NCI-H774 (cell line): ENCODE measurements at places on chromosomes 4 and X.

DNA sequence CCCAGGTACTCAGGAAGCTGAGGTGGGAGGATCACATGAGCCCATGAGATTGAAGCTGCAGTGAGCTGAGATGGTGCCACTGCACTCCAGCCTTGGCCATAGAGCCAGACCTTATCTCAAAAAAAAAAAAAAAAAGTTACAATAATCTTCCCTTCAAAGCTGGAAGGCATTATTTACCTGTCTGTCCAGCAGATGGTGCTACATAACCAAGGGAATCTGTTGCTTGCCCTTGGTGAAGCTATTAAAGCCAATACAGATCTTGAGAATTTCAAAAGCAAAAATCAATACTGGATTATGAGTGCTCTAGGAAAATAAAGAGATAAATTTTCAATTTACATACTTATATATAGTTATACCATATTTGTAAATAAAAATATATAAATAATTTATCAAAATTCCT is 25.9 kb downstream of the PKD2 start:
- peak; percentile 2 for DNase-seq

DNA sequence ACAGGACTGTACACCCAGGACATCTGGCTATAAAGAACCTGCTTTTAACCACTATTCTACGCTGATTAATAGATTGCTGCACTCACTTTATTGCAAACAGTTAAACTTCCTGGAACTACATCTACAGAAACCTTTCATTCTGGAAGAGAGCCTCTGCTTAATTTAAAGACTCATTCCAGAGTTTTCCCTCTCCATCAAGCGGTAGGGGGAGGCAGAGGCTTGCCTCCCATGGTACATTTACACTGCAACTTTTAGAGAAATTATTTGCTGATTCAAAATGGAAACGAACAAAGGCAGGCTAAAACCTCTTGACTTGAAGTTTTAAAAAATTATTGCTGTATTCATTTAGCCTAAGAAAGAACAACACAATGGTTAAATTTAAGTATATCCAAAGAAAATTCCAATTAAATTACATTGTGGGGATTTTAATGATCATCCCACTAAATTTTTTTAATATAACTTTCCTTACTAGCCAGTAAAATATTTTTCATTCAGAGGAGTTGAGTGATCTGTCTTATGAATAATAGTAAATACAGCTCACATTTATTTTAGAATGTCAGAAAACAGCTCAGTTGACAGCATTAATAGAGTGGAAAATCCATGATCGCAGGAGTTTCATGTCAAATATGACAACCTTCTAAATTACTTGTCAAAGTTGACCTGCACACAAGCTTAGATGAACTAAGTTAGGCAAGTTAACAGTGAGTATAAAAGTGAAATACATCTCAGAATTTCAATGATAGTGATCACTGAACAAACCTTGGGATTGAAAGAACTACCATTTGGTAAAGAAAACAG is 46.3 kb upstream of the PCDH10 start:
- DNase-seq: no peak

- DNase-seq: no peak
These were observed 309.4 kb downstream of the MAPK10 start for GRCh38 chr4:86050496-86050895.

DNA sequence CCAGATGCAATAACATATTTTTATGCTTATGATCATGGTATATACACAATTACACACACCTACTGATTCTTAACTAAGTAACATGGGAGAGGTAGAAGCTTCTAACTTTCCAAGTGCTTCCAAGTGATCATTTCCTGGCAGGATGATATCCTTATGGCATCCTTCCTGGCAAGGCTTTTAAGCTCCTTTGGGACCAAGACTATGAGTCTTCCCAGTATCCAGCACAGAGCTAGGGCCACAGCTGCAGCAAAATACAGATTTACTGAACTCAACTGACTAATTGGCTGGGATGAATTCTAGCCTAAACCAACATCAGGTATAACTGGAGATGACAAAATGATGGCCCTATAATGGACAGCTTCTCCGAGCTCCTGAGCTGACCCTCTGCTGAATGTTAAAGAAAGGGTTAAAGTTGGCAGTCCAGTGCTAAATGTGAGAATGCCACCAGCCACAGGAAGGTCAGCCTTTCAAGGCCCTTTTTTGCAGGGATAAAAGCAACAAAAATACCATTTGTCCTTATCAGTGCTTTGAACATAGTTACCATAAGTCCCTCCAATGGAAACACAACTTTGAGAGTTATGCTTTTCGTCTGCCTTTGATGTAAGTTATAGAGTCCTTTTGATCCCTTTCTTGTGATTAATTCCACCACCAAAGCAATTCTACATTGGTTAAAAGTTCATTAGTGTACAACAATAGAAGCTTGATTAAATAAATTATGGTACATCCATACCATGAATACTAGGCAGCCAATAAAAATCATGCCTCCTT is 73.4 kb downstream of the MGST2 start:
- DNase-seq: no peak

DNA sequence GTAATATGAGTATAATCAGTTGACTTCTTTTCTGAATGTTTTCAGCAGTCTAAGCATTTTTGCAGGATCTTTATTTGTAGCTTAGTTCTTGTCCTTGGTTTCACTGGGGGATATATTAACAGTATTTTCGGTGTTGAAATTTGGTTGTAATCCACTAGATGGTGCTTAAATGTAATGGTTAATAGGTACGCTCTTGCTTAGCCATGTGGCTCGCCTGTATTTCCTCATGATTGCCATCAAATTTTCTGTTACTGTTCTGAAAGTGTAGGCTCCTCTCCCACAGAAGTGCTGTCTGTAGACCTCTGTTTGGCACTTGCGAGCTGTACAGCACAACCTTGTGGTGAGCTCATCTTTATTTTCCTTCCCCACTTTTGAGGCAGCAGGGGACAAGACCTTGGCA is 3.9 kb upstream of the FAAH2 start:
- no peak for DNase-seq

DNA sequence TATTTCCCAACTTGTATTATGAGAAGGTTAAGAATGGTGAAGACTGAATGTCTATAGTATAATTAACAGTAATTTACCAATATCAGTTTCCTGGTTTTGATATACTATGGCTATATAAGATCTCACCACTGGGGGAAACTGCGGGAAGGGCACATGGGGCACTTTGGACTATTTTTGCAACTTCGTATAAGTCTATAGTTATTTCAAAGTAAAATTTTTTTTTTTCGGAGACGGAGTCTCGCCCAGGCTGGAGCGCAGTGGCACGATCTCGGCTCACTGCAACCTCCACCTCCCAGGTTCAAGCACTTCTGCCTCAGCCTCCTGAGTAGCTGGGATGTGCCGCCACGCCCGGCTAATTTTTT is 46.1 kb downstream of the CXorf58 start:
- DNase-seq: no peak

DNA sequence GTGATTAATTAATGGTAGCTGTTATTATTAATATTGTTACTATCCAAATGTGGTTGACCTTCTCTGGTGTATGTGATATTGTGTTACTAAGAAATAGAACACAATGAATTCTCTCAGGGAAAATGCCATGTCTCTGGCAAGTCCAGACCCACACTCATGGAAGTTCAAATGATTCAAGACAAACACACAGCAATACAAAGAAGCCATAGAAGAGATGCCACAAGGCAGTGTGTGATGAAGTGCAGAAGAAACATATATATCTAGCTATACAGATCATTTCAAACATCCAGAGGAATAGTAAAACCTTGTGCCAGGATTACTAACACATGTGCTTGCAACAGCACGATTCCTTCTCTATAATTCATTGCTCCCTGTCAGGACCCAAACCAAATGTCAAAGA is 93.1 kb upstream of the SOD3 start:
- DNase-seq: no peak

DNA sequence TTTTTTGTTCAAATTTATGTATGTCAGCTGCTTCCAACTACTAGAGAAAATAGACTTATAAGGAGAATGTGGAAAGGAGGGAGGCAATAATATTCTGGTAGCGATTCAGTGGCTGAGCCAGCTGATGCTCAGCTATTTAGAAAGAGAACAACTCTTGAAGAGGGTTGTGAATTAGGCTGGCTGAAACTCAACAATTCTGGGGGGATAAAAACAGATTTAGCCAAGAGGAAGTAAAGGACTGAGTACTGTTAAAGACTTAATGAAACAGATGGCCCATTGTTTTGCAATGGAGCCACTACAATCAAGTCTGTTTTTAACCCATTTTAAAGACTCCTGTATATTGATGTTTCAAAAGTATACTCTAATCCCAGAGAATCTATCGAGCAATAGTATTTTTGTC is 1058.9 kb downstream of the C4orf33 start:
- DNase-seq: no peak

GRCh38 chrX:45518552-45518951 is 317.9 kb upstream of the DIPK2B start:
- no peak for DNase-seq

DNA sequence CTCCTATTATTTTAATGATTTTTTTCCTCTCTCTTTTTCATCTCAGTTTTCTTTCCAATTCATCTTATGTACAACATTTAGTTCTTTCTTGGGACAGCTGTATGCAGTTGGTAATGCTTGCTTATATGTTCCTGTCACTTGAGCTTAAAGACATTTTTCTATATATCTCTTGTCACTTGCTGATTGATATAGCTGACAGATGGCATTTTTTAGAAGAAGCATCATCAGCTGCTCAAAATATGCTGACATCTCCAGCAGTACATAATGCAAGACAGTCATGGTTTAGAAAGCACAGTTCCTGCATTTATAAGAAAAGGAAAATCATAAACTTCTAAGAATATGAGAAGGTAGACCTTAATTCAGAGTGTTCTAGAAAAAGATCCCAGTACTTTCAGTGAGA is 56.5 kb downstream of the DCAF8L1 start:
- no peak for DNase-seq

DNA sequence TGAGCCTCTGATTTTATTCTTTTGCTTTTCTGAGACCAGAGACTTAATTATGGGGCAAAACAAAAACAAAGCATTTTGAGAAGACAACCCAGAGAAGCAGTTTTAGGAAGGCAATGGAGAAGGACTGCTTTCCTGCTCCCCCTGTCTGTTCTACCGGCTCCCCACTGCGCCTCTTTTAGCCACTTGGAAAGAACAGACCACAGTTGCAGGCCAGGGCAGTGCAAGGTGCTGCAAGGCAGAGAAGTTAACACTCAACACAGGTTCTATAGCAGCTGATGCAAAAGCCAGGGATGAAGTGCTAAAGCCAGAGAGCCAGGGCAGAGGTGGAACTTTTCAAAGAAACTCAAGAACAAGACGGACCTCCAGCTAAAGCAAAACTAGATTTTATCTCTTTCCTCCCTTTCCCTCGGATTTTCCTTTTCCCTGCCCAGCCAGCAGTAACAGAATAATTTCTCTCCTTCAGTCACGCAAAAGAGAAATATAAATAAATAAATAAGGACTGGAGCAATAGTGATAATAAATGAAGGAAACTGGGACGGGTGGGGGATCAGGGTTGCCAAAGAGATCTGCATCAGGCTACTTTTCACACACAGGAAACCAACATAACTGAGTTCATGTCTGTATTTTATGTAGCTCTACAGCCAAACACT is 10.4 kb downstream of the SH3RF1 start:
- DNase-seq: no peak

DNA sequence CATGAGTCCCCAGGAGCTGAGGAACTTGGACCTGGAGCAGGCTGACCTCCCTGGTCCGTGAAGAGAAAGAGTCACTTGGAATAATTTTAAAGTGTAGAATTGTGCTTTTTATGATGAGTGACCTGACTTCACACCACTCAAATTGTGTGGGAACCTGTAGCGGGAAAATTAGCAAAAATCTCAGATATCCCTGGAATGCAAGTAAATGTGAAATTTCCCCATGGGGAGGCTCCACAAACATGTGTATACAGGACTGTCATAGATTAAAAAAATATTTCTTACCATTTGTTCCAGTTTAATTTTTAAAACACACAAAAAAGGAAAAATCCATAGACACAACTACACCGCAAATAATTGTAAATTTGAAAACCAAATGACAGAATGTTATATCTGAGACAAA is 1079.6 kb upstream of the PABPC4L start:
- no peak for DNase-seq

GRCh38 chrX:40465735-40466551 is 114.8 kb upstream of the ATP6AP2 start:
- no peak for DNase-seq

DNA sequence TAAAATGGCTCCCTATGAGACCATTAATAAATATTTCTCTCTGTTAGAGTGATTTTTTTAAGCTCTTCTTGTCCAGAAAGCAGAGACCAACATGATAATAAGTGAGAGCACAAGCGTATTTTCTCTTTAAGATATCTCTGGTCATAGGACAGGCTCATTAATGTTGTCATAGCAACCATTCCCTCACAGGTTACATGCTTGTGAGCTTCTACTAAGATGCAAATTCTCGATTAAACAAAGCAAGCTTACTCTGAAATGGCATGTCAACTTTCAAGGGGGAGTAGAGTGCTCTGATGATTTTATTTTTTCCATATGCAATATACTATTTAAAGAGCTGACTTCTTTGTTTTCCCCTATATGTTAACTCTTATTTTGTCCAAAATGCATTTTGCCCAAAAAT is 487.2 kb upstream of the LCORL start:
- no peak for DNase-seq

GRCh38 chr4:176210579-176211296 is 15.4 kb upstream of the SPATA4 start:
- DNase-seq: no peak

DNA sequence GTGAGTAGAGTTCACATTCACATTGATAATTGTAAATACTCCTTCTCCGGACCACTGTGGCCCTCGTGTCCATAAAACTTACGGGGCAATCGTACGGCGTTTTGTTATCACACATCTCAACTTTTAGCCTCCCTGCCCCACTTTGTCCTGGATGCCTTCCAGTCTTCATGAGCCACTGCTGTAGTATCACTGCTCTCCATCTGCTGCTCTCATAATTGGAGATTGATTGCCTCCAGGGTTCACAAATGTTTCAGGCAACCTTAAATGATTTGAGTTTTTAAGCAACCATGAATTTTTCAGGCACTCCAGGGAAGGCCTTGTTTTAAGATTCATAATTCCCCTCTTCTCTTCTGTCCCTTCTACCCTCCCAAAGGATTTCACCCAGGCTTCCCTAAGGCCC is 28.4 kb downstream of the ALPK1 start:
- no peak for DNase-seq

DNA sequence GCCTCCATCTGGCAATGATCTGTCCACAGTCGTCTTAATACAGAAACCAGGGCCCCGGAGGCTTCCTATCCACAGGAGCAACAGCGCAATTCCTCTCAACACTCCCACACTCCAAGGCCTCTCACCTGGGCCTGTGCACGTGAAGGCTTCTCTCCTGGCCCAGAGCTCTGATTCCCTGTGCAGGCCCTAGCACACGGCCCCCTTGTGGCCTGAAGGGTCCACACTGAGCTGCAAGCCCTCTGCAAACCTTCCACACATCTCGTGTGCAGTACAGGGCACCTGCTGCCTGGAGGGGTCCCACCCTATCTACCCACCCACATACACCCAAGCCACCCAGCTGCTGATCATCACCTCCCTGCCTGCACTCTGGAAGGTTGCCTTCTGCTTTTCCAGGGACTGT is 150.1 kb upstream of the NUDT10 start:
- no peak for DNase-seq

GRCh38 chrX:13364230-13364857 is 44.5 kb upstream of the ATXN3L start:
- DNase-seq: no peak

- DNase-seq: no peak
These were observed 13.7 kb upstream of the HTRA3 start for GRCh38 chr4:8255698-8256441.

GRCh38 chr4:110489901-110490508 is 14.1 kb downstream of the ENPEP start:
- no peak for DNase-seq

- DNase-seq: no peak
These were observed 322.5 kb downstream of the EVC2 start for GRCh38 chr4:5385741-5386311.

- DNase-seq: no peak
These were observed 36.1 kb downstream of the RAI2 start for GRCh38 chrX:17824980-17825379.
